ENCODE measurements at places on chromosomes 2 and 18.

- DNase-seq = no peak
These were observed 29.6 kb downstream of the DOK1 start for GRCh38 chr2:74584088-74584645.

GRCh38 chr2:24559473-24560113 is 68.5 kb downstream of the NCOA1 start:
- no peak for DNase-seq

DNA sequence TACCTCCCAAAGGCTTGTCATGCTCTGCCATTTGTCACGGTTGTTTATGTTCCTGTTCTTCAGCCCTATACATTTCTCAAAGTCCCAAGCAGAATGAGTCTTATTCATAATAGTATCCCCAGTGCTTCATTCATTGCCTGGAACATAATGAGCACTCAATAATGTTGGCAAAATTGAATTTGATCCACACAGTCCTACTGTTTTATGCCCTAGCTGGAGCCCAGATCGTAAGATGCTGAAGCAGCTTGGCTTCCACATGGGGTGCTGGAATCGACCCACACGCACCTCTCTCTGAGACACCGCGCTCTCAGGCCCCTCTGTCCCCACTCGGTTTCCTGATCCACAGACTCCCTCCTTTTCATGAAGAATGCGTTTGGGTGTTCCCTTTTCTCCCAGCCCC is 245.5 kb downstream of the MYT1L start:
- no peak for DNase-seq

DNA sequence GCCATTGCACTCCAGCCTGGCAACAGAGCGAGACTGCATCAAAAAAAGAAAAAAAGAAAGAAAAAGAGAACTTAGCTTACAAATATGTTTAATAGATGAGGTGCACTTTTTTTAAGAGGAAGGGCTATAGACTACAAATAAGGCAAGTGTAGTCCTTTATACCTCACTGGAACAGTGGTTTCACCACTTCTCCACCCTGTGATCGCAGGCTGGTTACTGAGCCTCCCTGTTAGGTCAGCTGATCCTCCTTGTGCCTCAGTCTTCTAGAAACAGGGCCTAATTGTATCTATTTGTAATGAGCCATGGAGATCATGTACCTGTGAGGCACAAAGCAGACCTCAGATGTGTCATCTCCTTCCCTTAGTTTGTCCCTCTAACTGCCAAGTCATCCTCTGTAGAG is 4.5 kb downstream of the CXCR2 start:
- DNase-seq = no peak

DNA sequence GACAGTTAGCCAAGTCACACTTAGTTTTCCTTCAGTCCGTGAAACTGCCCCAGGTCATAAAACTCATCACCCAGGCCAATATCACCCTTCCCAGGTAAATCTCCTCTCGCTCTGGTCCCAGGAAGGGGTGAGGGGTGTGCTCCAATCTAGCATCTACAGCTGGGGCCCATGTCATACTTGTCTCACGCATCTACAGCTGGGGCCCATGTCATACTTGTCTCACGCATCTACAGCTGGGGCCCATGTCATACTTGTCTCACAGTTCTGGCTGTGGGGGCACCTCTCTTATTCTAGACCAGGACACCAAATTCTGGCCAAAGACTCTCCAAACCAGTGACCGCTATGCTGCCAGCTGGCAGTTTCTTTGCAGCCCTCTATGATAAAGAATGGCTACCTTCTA is 123.3 kb upstream of the DLGAP1 start:
- no peak for DNase-seq

- no peak for DNase-seq
These were observed 13.2 kb upstream of the SERTAD2 start for GRCh38 chr2:64666810-64667438.

DNA sequence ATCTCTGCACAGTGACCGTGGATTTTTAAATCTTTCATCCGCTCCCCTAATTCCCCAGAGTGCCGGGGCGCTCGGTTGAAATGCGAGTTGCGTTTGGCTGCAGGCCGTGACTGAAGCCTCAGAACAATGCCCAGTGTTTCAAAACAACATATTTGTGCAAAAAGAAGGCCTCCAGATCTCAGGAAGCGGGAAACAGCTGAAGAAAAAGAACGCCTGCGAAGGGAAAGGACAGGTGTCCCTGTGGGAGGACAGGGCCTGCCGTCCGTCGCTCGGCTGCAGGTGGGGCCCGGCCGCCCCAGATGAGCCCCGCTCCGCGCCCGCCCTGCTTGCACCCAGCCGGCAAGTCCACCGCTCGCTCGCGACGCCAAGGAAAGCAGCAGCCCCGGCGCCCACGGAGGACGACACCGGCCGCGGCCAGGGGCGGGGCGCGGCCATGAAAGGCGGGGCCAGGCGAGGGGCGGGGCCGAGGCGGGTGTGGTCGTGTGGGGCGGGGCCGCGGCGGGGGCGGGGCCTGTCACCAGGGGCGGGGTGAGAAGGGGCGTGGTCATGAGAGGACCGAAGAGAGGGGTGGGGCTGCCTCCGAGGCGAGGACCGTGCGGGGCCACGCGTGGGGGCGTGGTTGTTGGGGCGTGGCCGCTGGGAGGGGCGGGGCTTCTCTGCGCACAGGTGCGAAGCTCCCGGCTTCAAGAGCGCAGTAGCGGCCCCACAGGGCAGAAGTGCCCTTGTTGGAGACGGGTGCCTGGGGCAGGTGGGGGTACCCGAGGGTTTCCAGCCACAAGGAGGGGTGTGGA is 17.6 kb upstream of the BOK start:
- peak; percentile 49 for DNase-seq

- DNase-seq = no peak
These were observed 10.4 kb downstream of the FEZ2 start for GRCh38 chr2:36587556-36587955.

DNA sequence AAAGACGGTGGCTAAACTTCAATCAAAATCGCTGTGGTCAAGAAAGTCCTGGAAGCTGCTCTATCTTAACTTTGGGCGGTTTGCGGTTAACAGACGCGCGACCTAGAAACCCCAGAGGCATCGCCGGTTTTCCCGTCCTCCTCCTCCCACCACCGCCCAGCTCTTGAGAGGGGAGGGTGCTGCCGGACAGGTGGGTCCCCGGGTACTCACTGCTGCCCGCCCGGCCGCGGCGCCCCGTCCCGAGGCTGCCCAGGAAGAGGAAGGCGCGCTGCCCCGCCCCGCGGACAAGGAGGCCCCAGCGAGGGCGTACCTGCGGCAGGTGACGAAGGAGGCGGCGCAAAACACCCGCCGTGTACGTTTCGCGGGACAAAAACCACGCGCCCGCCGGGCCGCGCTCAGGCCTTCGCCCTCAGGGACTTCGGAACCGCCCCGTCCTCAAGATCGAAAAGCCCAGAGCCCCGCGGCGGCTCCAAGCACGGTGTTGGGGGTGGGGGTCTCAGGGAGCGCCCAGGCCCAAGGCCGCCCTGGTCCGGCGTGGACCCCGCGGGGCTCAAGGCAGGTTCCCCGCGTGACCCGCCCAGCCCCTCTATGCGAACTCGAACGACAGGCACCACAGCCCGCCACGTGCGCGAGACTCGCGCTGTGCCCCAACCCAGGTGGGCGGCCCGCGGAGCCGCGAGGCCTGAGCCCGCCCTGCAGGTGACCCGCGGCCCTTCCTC is at the start of gene SH3YL1:
Gene SH3YL1 (minus strand): TSS at position 259 of the 719 bp plus-strand sequence. CDS start 48 bp downstream, at position 211.
- DNase-seq = peak; percentile 38

DNA sequence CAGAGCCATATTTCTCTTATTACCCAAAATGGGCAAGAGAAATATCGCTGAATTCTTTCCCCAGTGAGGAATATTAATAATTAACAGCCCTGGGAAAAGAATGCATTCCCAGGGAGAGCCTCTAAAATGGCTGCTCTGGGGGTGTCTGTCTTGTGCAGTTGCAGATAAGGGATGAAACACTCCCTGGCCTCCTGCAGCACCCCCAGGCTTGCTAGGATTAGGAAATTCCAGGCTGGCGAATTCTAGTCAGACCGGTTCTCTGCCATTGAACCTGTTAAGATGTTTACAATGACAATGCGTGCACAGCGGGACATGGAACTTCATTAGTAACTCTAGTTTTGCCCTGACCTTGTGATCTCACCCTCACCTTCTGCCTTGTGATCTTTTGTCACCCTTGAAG is 24.5 kb downstream of the MRPL30 start:
- DNase-seq = no peak

GRCh38 chr2:74091391-74091790 is 56.3 kb downstream of the BOLA3 start:
- DNase-seq = no peak

GRCh38 chr2:109129921-109130722 is 1.1 kb downstream of the SH3RF3 start:
- DNase-seq = no peak

- DNase-seq = peak; percentile 5
These were observed 363.5 kb upstream of the TNP1 start for GRCh38 chr2:217223222-217223930.

- DNase-seq = no peak
These were observed 296.0 kb upstream of the MC4R start for GRCh38 chr18:60668583-60668982.

DNA sequence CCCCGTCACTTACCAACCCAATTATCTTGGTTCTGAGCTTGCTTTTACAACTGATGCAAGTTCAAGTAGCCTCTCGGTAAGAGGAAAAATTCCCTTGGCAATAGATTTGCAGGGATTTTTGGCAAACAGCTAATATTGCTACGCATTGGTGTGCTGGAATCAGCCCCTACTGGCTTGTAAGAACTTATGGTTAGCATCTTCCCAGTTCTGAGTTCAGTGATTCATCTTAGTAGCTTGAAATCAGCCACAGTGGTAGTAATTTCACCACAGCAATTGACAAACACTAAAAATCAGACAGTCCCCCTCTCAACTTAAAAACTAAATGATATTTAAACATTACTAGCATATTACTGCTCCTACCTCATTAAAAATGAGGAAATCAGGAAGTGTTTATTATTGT is 5.9 kb upstream of the RAX start:
- DNase-seq = no peak

GRCh38 chr18:74499633-74500032 is 3.5 kb downstream of the CNDP2 start:
- DNase-seq = no peak

DNA sequence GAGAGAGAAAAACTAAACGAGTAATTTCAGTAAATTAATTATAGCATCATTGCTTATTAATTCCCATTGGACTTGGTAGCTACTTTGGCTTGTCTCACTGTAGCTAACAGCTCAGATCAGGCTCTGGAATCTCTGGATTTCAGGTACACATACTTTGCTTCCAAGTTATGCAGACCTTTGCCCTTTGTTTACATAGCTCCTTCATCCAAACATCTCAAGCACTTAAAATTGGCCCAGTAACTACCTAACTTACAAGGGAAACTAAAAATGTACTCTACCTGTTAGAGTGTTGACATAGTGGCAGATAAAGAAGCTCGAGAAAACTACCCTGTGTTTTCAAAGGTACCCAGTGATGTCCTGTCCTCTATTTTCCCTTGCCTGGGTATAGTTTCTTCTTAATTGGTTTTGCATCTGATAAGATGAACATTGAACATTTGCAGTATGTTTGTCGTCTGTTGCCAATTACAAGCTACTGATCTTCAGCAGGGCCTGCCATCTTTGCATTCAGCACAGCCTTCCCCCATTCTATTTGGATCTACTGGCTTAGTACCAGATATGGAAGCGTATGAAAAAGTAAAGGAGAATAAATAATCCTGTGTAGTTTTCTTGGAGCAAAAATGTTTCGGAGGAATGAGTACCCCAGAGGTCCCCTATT is 601.5 kb upstream of the FANCL start:
- DNase-seq = no peak

- DNase-seq = no peak
These were observed 117.4 kb downstream of the STPG4 start for GRCh38 chr2:47037678-47038077.

GRCh38 chr2:51662187-51662586 is 630.3 kb upstream of the NRXN1 start:
- no peak for DNase-seq

GRCh38 chr2:221186873-221187272 is 385.2 kb downstream of the EPHA4 start:
- DNase-seq = no peak

- DNase-seq = no peak
These were observed 98.1 kb downstream of the PLB1 start for GRCh38 chr2:28594000-28594331.

- DNase-seq = no peak
These were observed 164.1 kb upstream of the FBXO11 start for GRCh38 chr2:48070415-48070814.

- no peak for DNase-seq
These were observed 7.4 kb upstream of the POLR1B start for GRCh38 chr2:112534826-112535225.

DNA sequence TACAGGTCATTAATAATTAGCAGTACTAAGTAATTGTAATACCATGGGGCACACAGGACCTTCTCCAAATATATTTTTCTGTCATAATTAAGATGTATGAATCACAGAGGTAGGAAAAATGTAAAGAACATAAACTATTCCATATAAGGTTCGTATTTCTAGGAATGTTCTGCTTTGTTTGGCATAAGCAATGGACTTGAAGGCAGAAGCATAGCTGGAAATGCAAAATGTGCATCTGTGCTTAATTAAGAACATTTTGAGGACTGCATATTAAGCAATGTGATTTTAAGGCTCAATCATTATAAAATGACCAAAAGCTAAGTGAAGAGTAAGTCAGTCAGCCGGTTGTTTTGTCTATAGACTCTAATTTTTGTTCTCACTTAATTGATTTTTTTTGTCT is 123.2 kb downstream of the RBM43 start:
- DNase-seq = no peak

GRCh38 chr2:240280621-240281020 is 140.2 kb upstream of the OTOS start:
- no peak for DNase-seq

- no peak for DNase-seq
These were observed 55.0 kb upstream of the ITM2C start for GRCh38 chr2:230809677-230810251.

GRCh38 chr2:63741884-63742579 is 99.7 kb upstream of the UGP2 start:
- DNase-seq = no peak

DNA sequence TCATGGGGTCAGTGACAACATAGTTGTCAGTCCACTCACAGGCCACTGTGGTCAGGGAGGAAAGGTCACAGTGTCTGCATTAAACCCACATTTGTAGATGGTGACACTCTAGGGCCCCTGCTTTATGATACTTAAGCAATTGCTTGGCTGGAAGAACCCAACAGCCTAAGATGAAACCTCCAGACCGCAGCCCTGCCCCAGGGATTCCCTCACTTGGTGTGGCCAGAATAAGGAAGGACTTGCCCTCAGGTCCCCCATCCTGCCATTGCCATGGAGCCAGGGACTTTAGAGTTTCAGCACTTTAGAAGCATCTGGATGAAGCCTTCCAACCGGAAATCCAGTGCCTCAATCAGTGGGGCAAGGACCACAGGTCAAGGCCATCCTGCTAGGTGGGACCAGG is 63.9 kb upstream of the LAPTM4A start:
- DNase-seq = no peak

- no peak for DNase-seq
These were observed 115.2 kb downstream of the ACVR1 start for GRCh38 chr2:157760949-157761348.

DNA sequence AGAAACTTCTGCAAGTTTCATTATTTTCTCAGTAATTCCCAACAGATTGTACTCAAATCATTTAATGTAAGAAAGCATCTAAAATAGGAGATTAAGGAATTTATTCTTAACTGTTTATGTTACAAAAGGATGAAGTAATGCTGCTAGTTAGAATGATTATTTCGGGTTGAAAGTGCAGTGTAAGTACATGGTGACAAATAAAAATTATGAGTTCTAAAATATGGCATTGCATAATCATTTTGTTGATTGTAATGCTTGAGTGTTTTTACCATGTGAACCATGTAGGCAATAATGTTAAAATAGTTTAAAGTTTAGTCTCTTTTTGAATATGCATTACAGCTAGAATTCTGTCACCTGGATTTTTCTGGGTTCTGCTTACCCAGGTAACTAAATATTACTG is 149.0 kb upstream of the SP5 start:
- DNase-seq = no peak

- DNase-seq = no peak
These were observed 142.3 kb upstream of the BOD1L2 start for GRCh38 chr18:57004366-57005121.

Data from stimulated activated CD4-positive, alpha-beta T cell treated with anti-CD3 and anti-CD28 coated beads, Interleukin-1b, Interleukin-23, amount 100 ng/mL, for 4 hours (primary cell).